ENCODE measurements at places on chromosomes 7 and 10.

- DNase-seq: no peak
Observed at GRCh38 chr10:111077479-111077784, 603 bp downstream of the ADRA2A start.

- DNase-seq: no peak
Observed at GRCh38 chr10:46245381-46245900, 41.4 kb upstream of the ANTXRL start.

DNA sequence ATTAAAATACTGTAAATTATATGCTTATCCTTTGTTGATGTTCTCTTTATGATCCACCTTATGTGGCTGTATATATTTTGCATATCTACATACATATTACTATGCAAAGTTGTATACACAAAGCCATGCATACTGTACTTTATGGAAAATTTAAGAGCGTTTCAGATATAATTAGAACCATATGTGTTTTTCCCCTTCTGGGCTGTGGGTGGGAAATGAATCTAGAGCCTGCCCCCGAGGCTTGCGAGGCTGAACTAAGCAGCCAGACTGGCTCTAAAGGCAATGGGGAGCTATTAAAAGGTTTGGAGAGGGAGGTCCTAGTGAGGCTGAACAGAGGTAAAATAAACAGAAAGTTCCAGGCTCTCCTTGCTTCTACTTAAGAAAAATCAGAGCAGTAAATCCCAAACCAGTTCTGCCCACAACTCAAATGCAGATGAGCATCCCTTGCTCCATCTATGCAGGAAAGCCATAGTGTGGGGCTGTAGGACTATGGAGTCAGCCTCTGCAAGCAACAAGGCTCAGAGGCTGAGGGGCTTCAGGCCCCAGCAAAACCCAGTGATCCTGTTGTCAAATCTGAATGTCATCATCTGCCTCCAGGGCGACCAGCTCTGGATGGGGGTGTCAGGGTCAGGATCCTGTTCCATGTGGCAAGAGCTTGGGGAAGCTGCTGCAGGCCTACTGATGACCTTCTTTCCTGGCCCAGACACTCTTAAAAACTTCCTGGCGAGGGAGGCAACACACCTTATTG, 14.1 kb upstream of the DDIT4 start:
- DNase-seq: no peak

DNA sequence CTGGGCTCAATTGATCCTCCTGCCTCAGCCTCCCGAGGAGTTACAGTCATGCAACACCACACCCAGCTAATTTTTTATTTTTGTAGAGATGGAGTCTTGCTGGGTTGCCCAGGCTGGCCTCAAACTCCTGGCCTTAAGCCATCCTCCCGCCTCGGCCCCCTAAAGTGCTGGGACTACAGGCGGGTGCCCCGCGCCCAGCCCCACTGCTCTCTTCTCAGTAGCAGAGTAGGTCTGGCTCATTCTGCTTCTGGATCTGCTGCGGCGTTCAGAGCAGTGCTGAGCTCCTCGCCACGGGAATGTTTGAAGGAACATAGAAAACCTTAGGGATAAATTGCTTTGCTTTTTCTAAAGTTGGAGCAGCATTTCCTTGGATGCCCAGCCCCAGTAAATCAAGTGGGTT, 27.4 kb downstream of the WIPI2 start:
- DNase-seq: no peak

GRCh38 chr7:42906181-42906580, 5.7 kb downstream of the C7orf25 start:
- no peak for DNase-seq

- no peak for DNase-seq
Observed at GRCh38 chr7:21140622-21141021, 287.3 kb upstream of the SP4 start.

DNA sequence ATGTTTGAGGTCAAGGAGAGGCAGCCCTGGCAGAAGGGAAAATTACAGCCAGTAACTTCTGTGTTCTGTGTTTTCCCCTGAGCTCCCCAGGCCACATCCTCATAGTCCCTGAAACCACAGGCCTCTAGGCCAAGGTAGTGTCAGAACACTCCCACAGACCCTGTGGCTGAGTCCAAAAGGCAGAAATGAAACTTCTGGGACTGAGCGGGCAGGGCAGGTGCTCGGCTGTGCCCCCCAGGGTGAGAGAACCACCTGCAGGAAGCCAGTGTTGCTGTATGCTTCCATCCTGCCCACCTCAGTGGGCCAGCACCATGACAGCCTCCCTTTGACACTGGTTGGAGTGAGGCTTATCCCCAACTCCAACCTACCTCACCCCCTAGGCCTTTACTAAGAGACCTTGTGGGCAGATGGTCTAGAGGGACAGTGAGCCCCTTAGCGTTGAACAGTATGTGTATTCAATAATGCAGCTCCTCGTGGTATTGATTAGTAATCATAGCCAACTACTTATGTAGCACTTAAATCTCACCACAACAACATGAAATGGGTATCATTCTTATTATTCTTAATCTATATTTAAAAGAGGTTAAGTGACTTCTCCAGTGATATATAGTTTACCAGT, 30.3 kb downstream of the PIK3CG start:
- no peak for DNase-seq

GRCh38 chr7:134532954-134533218, 5.5 kb downstream of the AKR1B10 start:
- no peak for DNase-seq

GRCh38 chr7:91064938-91065337, 199.3 kb upstream of the FZD1 start:
- no peak for DNase-seq

- no peak for DNase-seq
Observed at GRCh38 chr10:7334642-7334964, 76.2 kb downstream of the SFMBT2 start.

DNA sequence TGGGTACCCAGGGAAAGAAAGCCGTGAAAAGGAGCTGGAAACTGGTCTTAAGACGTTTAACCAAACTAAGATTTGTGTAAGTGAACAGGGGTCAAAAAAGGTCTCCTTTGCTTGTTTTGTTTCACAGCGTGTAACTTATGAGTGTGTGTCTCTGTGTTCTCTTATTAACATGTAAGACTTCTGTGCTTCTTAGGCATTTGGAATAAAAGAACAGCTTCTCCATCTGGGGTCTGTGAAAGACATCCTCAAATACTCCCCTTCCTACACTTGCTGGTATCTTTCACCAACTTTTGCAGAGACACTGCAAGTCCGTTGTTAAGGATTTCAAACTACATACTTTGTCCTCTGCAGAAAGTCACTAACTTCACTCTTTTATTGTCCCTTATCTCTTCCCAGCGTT, 615 bp upstream of the NEUROD6 start:
- no peak for DNase-seq

DNA sequence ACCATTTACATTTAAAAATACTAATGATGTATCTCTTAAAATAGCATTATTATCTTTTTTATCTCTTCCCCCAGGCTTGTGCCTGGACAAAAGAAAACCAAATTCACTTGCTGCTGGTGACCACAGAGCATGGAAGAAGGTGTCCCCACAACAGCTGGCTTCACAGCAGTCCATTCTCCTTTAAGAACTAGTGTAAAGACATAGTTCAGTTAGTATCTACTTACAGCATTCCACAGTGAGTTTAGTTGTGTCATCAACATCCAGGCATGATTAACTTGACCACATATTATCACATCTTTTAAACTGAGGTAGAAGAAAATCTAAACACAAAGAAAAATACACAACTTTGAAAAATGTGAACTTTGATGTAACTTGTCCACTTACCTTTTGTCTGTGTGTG, 55.0 kb downstream of the LRRC17 start:
- DNase-seq: no peak

GRCh38 chr10:71269301-71270288, 49.5 kb upstream of the SLC29A3 start:
- DNase-seq: no peak

- DNase-seq: no peak
Observed at GRCh38 chr10:1968257-1969033, 231.1 kb upstream of the ADARB2 start.

DNA sequence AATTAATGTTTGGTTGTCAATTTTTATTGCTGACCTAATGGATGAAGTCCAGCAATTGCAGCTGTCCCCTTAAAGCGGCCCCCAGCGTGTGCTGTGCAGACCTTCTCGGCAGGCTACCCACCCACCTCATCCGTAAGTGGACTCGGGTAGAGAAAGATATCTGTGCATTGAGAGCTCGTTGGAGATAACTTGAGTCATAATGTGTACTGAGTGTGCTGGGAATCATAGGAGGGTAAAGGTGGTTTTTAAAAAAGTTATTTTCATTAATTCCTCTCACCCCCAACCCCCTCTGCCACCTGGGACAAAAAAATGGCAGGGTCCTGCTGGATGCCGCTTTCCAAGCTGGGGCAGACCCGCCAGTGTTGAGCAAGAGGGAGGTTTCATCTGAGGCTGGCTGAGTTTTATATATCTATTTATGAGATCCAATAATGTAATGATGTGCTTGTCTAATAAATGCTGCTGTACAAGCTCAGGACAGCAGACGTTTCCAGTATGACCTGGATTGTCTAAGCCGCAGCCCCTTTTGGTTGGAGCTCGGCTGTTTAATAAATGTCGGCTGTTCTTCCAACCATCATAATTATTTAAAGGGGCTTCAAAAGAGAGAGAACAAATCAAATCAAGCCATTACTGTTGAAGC, 119.1 kb downstream of the NKX6-2 start:
- DNase-seq: no peak

- no peak for DNase-seq
Observed at GRCh38 chr7:120486164-120486563, 213.2 kb downstream of the KCND2 start.

GRCh38 chr10:27644307-27644939, 101.2 kb downstream of the MKX start:
- DNase-seq: no peak

All from GM18507 (cell line).